Posterior vena cava (tissue), 2 donors: ENCODE measurements at places on chromosomes 6 and 20. TPM values are rescaled to one million over a fixed set of nuclear protein-coding genes. Genes with fewer than 3 reads are reported as not detected.

The TXLNB gene
- total RNA-seq: 1.1 TPM

The TREML2 gene
- 0.19 TPM for total RNA-seq

The MUC22 gene
- not detected for total RNA-seq

The RBM24 gene
- total RNA-seq: 23.6 TPM

The EYA4 gene
- total RNA-seq: 0.95 TPM

The ARID1B gene
- total RNA-seq: 79.3 TPM

The NKAIN2 gene
- 0.81 TPM for total RNA-seq

- no peak for DNase-seq
Observed at GRCh38 chr6:33769248-33769821, 19.6 kb downstream of the LEMD2 start.

DNA sequence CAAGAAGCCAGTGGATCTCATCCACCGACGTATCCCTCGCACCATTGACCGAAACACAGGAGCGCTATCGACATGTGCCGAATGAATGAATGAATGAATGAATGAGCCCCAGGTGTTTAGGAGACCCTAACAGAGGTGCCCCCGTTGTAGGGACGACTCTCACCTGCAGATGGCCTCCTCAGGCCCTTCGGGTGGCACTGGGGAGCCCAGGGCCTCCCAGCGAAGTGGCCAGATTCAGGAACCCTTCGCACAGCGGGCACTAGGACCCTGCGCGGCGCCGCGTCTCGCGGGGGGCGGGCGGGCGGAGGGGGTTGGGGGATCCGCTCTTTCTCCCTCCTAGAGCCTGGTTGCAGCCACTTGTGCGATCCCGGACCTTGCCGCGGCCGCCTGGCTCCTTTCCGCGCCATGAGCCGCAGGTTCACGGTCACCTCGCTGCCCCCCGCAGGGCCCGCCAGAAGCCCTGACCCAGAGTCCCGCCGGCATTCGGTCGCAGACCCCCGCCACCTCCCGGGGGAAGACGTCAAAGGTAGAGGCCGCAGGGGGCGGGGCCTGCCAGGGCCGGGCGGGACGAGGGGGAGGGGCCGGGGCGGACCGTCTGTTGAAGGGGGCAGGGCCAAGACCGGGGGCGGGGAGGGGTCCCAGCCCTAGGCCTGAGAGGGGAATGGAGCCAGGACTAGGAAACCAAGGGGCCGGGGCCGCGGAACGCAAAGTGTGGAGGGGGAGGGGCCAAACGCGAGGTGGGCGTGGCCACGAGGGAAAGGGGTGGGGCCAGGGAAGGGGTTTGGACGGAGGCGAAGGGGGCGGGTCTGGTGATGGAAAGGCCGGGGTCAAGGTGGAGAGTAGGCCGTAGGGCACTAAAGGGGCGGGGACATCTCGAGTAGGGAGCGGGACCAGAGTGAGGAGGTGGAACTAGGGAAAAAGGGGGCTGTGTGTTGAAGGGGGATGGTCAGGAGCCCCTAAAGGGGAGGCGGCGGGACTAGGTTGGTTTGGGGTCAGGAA, 7.4 kb upstream of the SLC12A5 start:
- peak; percentile 81 for DNase-seq

- DNase-seq: no peak
Observed at GRCh38 chr6:3803627-3804468, 45.3 kb upstream of the FAM50B start.

- no peak for DNase-seq
Observed at GRCh38 chr6:4687989-4688947, 87.9 kb upstream of the CDYL start.

DNA sequence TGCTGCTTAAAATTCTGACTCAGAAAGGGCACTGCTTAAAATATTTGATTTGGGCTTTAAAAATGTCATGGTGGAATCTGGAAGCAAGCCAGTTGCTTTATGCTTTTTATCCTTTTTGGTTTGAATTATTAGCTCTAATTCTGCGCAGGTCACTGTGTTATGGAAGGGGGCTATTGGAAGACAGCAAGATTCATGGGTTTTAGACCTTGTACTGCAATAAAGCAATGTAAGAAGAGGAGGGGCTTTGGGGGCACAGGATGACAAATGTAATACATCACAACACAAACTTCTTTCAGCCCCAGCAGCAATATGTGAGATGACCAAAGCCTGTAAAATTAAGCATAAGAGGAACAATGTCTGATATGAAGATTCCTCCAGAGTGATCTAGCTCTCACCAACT, 68.4 kb downstream of the TFAP2B start:
- DNase-seq: no peak

GRCh38 chr20:62482146-62482809, 6.5 kb upstream of the GATA5 start:
- DNase-seq: no peak

DNA sequence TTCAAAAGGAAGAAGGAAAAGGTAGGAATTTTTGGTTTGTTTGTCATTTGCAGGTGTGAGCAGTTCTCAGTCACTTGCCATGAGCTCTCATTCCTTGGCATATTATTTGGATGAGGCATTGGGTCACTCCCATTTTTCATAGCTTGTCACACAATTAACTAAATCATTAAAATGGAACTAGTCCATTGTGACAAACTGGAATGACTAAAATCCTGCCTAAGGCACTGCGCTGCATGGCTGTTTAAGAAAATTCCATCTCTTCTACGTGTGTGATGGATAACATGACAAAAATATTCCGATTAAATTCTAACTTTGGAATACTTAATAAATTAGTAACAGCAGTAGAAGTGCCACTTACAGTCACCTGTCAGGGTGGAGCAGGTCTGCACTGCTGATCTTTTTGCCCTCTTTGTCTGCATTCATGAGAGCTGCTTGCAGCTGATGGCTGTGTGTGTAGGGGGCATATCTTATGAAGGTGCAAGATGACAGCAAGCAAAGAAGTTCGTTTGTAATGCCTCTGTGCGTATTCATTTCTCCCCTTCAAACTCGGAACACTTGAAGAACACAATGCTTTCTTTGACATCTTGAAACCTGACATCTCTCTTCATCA, 1292.6 kb upstream of the MAP3K7 start:
- no peak for DNase-seq

- DNase-seq: no peak
Observed at GRCh38 chr6:72504406-72504805, 117.5 kb upstream of the KCNQ5 start.
